ENCODE measurements at places on chromosomes 6 and 20. TPM values are rescaled to one million over a fixed set of nuclear protein-coding genes. Genes with fewer than 3 reads are reported as not detected.

Gene MGME1
- 17.4 TPM for total RNA-seq

Gene RSPO4
- total RNA-seq = 2.2 TPM

Gene SMOC2
- total RNA-seq = 140 TPM

Gene RAB32
- total RNA-seq = 39.1 TPM

- no peaks in the 10 kb centered on the region for H3K27me3 ChIP-seq
- H3K4me3 ChIP-seq = no peak overlapping the region
- DNase-seq = no peak
- no peaks in the 10 kb centered on the region for H3K36me3 ChIP-seq
- no peaks in the 10 kb centered on the region for H3K4me1 ChIP-seq
Measured at GRCh38 chr6:32382757-32383420, 11.2 kb upstream of the TSBP1 start.

DNA sequence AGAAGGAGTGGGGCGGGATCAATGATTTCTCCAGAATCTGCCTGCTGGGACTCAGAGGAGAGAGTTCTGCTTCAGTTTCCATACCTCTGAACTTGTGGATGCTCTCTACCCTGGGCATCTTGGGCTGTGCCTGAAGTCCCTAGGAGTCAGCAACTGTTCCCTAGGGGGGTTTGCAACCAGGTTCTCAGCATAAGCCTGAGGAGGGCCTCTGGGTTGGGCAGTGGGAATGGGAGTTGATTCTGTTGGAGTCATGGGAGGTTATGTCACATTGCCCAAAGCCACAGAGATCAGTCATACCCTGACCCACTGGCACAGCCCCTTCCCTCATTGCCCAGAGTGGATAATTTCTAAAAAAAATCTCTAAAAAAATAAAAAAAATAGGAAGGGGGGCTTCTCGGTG, 47.4 kb downstream of the MOCS1 start:
- no peaks in the 10 kb centered on the region for H3K36me3 ChIP-seq
- peaks cover 18% of the 10 kb centered on the region for H3K4me1 ChIP-seq
- DNase-seq = no peak
- no peaks in the 10 kb centered on the region for H3K27me3 ChIP-seq

- H3K4me3 ChIP-seq = peak overlapping the region; percentile 69
- no peak for DNase-seq
- H3K27me3 ChIP-seq = no peaks in the 10 kb centered on the region
- peak overlapping the region; percentile 94 for H3K27ac ChIP-seq
Measured at GRCh38 chr20:52971498-52972189, 514 bp upstream of the TSHZ2 start.

- no peak overlapping the region for H3K4me3 ChIP-seq
- H3K36me3 ChIP-seq = no peaks in the 10 kb centered on the region
- no peaks in the 10 kb centered on the region for H3K4me1 ChIP-seq
- no peaks in the 10 kb centered on the region for H3K27me3 ChIP-seq
Measured at GRCh38 chr6:100134703-100135102, 140.7 kb upstream of the MCHR2 start.

Measured in testis (tissue), 5 donors.